T-helper 2 cell (primary cell): ENCODE measurements at places on chromosomes 7 and 10.

- DNase-seq: no peak
Observed at GRCh38 chr10:71218046-71218650, 5.8 kb downstream of the UNC5B start.

DNA sequence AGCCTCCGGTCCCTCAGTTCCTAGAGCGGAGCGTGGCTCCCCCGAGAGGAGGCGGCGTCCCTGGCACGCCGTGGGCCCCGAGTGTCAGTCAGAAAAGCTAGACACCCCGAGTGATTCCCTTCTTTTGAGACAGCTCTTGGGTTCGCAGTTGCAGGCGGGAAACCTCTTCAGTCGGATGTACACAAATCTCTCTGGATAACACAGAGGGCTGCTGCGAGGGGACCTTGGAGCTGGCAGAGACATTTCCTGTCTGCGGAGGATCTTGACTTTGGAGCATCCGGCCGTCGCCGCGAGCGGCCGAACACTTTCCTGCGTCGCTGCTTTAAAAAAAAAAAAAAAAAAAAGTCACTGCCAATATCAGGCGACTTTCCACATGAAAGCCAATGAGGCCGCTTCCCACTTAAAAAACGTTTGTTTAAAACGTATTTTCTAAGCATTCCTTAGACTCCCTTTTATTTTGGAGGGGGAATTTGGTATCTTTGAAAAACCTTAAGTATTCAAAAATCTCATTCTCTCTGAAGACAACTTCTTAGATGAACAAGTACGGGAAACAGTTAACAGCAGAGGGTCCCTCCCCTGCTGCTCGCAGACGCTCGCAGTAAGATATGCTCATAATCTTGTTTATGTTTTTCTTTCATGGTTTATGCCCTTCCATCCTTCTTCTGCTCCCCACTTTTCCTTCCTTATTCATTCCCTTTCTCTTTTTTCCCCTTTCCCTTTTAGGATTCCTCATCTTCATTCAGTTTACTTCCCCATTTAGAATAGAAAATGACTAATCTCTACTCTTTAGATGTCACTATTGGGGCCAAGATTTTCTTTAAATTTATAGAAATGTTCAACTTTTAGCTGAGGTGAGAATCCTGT is 10.0 kb downstream of the HHEX start:
- no peak for DNase-seq

- DNase-seq: no peak
Observed at GRCh38 chr7:155313096-155313495, 15.4 kb downstream of the INSIG1 start.

DNA sequence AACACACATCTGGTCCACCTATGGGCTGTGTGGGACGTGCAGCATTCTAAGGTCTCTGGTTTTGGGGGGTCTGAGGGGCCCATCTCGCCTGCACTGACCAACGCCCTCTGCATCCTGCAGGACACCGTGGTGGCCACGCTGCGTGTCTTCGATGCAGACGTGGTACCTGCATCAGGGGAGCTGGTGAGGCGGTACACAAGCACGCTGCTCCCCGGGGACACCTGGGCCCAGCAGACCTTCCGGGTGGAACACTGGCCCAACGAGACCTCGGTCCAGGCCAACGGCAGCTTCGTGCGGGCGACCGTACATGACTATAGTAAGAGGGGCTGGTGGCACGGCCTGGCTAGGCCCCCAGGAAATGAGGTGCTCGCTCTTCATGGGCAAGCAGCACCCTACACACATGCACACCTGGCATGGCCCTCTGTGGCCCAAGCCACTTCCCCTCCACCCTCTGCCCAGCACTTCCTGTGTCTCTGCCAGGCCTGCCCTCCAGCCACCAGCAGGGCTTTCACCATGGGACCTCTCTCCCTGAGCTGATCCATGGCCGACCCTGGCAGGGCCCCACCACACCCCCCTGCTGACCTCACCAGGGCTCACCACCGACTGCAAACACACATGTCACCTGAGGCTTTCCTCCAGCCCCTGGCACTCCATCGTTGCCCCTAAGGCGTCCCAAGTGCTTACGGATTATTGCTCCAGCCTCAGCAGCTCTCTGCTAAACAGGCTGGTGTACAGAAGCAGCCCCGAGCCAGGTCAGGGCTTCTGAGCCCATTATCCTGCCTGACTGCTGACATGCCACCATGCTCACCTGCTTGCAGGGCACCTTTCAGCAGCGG is 29.6 kb downstream of the RET start:
- DNase-seq: no peak

DNA sequence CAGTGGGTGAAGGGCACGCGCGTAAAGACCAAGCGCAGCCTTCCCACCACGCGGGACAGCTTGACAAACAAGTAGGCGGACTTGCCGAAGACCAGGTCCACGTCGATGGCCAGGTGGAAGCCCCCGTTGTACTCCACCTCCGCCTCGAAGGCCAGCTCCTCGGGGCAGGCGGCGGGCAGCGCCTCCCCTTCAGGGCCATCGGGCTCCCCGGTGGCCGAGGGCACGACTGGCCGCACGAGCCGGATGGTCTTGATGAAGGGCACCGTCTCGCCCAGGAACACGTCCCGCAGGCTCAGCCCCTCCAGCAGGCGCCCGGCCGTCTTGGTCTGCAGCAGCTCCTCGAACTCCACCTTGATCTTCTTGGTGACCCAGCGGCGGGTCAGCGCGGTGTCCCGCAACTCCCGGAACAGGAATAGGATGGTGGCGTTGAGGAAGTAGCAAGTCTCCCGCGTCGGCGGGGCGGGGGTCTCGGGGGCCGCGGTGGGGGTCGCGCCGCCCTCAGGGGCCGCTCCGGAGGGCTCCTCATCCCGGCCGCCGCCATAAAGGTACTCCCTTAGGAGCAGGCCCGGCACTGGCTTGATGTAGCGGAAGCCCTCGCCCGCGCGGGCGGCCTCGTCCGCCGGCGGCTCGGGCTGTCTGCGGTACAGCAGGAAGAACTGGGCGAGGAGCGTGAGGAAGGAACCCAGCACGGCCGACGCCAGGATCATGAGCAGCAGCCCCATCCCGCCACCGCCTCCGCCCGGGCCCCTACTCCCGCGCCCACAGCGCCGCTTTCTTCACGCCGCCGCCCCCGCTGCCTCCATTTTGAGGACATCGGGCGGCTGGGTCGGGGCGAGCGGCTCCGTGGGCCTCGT is 507 bp downstream of the PDZD8 start:
- DNase-seq: peak; percentile 23

GRCh38 chr10:63899673-63900300 is 378.6 kb downstream of the REEP3 start:
- DNase-seq: no peak

- DNase-seq: no peak
Observed at GRCh38 chr10:17138460-17139042, 8.9 kb upstream of the CUBN start.

DNA sequence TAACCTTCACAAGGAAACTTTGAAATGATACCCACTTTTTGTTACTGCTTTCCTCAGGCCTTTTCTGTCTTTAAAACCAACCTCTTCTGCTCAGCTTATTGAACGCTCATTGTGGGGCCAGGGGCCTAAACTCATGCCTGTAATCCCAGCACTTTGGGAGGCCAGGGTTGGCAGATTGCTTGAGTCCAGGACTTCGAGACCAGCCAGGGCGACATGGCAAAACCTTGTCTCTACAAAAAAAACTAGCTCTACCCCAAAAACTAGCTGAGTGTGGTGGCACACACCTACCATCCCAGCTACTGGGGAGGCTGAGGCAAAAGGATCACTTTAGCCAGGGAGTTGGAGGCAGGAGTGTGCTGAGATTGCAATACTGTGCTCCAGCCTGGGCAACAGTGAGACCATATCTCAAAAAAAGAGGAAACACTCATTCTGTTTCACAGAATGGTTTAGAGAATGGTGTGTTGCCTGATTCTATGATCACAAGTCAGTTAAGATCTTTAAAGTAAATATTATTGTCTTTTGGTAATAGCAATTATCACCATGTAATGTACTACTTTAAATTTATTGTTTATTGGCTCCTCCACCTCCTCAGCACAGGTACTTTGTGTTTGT is 51.1 kb downstream of the KCTD7 start:
- DNase-seq: no peak
